ENCODE measurements at places on chromosomes 2 and 18.

DNA sequence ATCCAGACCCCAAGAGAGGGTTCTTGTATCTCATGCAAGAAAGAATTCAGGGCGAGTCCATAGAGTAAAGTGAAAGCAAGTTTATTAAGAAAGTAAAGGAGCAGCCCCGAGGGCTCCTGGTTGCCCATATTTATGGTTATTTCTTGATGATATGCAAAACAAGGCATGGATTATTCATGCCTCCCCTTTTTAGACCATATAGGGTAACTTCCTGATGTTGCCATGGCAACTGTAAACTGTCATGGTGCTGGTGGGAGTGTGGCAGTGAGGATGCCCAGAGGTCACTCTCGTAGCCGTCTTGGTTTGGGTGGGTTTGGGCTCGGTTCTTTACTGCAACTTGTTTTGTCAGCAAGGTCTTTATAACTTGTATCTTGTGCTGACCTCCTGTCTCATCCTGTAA is 750.2 kb upstream of the FANCL start:
- DNase-seq, result no peak

DNA sequence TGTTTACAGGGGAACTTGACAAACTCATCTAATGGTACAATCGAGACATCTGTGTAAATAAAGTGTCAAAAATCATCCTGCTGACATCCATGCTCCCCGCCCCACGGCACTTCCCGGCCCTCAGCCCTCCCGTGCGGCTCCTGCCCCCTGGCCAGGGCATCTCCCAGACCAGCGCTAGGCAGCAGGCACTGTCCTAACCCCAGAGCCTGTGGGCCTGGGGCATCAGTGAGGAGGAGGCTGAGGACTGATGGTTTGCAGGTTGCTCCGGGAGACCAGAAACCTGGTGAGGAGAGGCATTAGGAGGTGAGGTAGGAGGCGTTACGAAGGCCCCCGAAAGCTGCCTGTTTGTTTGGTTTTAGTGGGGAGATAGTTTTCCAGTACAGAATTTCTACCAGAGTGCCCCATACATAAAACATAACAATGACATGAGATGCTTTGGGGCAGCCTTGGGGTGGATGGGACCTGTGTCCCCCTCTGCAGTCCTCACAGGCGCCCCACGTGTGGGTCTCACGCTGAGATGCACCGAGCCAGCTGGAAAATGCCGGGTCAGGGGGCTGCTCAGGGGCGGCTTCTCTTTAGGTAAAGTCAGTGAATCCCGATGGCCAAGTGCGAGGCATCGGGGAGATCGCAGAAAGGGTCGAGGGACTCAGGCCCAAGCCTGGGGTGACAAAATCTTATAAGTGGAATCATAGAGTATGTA is 114.2 kb downstream of the RTP5 start:
- no peak for DNase-seq

- DNase-seq, result no peak
These were observed 5.0 kb upstream of the TET3 start for GRCh38 chr2:73979686-73980085.

DNA sequence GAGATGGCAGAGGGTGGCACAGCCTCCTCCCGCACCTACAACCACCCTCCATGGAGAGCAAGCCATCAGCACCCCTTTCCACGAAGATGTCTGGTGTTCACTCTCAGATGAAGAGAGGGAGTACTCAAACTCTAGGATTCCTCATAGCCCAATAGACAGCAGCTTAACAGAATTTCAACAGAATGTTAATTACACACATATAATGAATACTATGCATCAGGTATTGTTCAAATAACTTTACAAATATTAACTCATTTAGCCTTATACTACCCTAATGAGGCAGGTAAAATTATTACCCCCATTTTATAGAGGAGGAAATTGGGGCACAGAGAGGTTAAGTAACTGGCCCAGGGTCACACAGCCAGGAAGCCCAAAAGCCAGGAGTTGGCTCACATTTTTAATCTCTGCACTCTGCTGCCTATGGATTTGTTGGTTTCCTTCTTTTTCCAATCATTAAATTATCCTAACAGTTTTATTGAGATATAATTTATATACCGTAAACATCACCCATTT is 39.0 kb downstream of the HS1BP3 start:
- DNase-seq, result no peak

GRCh38 chr2:47145466-47145865 is 9.6 kb downstream of the STPG4 start:
- no peak for DNase-seq

- no peak for DNase-seq
These were observed 4.8 kb downstream of the RAB17 start for GRCh38 chr2:237585590-237586221.

- DNase-seq, result no peak
These were observed 150.4 kb downstream of the PTH2R start for GRCh38 chr2:208556983-208557484.

DNA sequence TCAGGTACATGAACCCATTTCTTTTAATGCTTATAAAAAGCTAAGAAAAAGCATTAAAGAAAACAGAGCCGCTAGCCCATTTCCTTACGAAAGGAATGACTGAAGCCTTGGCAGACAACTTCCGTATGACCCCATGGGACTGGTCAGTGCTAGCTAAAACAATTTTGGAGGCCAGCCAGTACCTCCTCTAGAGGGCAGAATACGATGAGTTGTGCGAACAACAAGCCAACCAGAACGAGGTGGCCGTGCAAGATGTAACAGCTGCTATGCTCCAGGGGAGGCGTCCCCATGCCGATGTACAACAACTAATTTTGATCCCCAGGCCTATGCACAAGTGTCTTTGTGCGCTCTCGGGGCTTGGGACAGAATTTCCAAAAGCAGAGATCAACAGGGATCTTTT is 16.7 kb downstream of the MAP3K2 start:
- no peak for DNase-seq

GRCh38 chr2:61268249-61268648 is 106.3 kb downstream of the C2orf74 start:
- DNase-seq, result no peak

DNA sequence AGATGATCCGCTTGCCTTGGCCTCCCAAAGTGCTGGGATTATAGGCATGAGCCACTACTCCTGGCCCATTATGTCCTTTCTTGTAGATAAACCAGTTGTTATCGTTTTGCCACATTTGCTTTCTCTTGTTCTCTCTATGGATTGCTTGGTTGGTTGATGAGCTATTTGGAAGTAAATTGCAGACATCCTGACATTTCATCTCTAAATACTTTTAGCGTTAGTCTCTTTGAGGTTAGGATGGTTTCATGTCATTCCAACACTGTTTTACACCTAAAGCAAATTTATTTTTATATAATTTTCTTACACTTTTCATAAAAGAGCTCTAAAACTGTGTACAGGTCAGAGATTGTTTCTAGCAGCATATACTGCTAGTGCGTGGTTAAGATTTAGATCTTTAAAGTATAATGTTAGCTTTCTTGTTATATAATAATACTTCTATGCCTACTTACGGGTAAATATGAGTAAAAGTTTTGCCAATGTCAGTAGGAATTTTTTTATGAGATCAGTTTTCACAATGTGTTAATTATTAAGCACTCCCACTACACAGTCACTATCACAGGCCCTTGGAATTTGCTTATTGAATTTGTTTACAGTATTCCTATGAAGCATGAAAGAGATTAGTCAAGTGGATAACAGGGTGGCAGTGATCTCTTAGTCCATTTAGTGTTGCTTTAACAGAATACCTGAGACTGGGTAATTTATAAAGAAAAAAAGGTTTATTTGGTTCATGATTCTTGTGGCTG is 10.3 kb downstream of the POLI start:
- DNase-seq, result no peak

GRCh38 chr2:198324071-198324470 is 519.7 kb downstream of the PLCL1 start:
- no peak for DNase-seq

- no peak for DNase-seq
These were observed 63.9 kb upstream of the PAX8 start for GRCh38 chr2:113342650-113343049.
